ENCODE measurements at places on chromosomes 16 and 17.

DNA sequence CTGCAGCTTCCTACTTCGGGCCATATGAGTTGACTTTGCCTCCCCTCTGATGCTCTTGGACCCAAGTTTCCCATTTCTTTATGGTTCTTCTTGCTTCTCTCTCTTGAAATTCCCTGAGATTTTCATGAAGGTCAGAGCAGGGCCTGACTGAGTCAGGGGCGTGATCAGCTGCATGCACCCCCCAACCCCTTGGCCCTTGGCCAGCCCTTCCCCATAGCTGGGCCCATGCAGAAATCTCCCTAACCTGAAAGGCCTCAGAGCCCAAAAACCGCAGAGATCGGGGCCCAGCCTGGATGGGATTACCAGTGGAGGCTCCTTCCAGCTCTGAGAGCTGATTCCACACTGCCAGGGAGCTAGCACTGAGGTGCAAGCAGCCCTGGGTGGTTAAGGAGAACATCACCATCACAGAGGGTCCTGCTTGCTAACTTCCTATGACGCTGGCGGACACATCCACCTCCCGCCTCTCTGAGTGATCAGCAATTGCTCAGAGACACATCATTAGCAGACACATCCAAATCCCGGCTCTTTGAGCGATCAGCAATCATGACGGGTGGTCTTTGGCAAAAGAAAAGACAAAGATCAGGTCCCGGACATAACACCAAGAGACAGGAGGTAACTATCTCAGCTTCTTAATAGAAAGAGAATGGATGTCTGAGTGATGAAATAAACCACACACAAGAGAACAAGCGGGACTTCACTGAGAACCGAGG is 161.5 kb downstream of the C16orf78 start:
- DNase-seq = peak; percentile 53

DNA sequence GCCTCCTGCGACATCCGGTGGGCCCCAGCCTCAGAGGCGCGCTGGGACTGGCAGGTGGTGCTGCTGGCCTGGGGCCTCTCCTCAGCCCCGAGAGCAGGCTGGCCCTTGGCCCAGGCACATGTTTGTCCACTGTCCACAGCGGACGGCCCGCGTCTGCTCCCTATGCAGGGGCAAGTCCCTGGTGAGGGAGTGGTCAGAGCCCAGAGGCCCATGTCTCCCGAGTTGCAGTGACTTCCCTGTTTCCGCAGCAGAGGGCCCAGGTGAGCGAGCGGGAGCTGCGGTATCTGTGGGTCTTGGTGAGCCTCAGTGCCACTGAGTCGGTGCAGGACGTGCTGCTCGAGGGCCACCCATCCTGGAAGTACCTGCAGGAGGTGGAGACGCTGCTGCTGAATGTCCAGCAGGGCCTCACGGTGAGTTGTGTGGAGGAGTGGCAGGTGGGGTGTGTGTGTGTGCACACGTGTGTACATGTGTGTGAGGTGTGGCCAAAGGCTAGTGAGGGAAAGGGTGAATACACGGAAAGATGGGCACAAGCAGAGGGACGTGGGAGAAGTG is 10.4 kb downstream of the IL34 start:
- DNase-seq = no peak

GRCh38 chr17:1365445-1366039 is 34.5 kb downstream of the YWHAE start:
- DNase-seq = peak; percentile 68

DNA sequence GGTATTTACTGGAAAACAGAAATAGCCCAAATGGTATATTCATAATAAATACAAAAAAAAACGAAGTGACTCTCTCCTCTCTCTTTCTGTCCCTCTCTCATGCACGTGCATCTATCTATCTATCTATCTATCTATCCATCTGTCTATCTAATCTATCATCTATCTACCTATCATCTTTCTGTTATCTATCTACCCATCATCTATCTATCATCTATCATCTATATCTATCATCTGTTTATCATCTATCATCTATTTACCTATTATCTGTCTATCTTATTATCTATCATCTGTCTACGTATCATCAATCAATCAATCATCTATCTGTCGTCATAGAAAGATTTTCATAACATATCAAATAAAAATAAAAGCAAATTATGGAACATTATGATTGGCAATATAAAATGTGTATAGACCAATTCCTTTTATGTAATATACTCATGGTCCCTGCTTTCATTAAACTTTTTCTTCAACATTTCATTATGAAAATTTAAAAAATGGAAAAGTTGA is 126.7 kb upstream of the CACNG3 start:
- DNase-seq = no peak

DNA sequence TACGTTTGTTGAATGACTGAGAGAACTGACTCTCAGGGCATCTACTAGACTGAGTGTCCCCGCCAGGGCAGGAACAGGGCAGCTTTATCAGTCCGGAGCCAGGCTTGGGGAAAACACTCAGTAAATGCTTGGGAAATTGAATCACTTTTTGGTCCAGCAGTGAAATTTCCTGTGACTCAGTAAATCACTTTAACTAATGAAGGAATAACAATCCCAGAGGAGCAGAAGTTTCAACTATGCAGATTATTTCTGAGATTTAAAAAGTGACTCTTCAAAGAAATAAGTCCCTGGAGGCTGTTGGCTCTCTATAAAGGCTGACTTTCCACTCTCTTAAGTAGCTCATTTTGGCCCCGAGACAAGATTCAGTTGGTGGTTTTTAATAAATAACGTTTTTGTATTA is 101.8 kb downstream of the FOXL1 start:
- no peak for DNase-seq

DNA sequence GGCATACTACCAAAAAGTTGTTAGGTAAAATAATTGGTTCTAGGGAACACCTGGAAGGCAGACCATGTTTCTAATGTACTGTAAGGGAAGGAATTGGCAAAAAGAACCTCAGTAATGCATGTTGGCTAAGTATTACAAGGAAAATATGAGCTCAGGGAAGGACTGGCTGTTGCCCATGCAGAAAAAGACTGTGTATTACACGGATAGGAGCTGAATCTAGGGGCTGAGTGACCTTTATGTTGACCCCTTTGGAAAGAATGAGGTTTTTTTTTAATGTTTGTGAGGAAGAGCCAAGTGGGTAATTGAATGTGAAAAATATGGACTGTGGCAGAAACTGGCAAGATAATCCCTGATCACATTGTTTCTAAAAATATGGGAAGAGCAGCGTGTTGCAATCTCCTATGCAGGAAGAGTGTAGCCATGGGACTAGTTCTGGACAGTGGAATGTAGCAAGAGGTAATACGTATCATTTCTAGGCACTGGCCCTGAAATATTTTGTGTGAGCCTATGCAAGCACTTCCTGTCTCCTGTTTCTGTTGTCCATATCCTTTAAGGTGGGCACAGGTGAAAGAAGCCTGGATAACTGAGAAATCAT is 95.1 kb upstream of the CNTNAP4 start:
- peak; percentile 18 for DNase-seq

- no peak for DNase-seq
Observed at GRCh38 chr17:45003877-45004276, 35.8 kb upstream of the C1QL1 start.

GRCh38 chr17:58918884-58919283 is 163.2 kb downstream of the PPM1E start:
- DNase-seq = no peak

DNA sequence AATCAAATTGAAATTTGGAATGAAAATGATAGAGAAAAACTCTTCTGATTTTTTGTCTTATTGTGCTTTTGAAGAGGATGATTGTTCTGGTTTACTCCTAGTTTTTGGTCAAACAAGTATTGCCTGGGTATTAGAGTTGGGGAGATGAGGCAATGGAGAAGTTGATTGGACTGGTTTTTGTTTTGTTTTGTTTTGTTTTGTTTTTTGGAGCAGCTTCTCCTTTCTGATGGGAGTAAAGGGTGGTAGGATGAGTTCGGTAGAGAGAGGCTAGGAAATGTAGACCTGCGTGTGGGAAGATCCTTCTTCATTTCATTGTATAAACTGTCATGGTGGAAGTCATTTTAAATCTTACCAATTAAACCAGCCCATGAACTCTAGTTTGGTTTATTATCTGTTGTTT is 17.7 kb downstream of the ATP6V0A1 start:
- DNase-seq = no peak

- DNase-seq = no peak
Observed at GRCh38 chr16:81987121-81987520, 24.1 kb downstream of the SDR42E1 start.

- DNase-seq = no peak
Observed at GRCh38 chr16:49516382-49517036, 142.9 kb downstream of the C16orf78 start.

- peak; percentile 62 for DNase-seq
Observed at GRCh38 chr17:44222112-44222869, 2.8 kb upstream of the UBTF start.

DNA sequence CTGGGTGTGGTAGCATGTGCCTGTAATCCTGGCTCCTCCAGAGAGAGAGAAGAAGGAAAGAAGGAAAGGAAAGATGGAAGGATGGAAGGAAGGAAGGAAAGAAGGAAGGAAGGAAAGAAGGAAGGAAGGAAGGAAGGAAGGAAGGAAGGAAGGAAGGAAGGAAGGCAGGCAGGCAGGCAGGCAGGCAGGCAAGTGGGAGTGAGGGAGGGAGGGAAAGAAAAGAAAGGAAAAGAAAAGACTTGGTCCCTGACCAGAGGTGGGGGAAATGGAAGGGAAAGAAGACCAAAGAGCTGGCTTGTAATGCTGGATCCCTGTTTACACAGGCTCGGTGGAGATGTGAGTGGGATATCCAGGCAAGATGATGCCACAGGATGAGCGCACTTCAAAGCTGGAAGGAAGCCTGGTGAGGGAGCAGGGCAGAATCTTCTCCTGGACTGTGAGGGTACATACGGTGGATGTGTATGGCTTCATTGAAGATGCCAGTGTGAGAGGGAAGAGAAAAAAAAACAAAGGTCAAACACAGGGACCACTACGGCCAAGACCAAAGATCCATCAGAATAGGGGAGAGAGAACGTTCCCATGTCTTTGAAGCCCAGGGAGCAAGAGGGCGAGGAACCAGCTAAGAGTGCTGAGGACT is 2.1 kb downstream of the CES1 start:
- DNase-seq = no peak

- DNase-seq = no peak
Observed at GRCh38 chr16:9665851-9666271, 516.4 kb downstream of the GRIN2A start.

DNA sequence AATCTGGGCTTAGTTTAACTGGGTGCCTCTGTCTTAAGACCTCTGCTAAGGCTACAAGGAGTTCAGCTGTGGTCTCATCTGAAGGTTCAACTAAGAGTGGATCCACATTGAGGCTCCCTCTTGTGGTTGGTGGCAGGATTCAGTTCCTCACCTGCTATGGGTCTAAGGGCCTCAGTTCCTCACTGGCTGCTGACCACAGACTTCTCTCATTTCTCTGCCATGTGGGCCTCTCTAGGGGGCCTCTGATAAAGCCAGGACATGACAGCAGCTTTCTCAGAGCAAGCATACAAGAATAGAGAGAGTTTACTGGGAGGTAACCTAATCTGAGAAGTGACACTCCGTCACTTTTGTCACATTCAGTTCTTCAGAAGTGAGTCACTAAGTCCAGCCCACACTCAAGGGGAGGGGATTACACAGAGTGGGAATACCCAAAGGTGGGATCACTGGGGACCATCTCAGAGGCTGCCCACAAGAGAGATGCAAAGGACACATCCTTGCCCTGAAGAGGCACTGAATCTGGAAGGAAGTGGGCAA is 19.2 kb upstream of the ABAT start:
- no peak for DNase-seq

DNA sequence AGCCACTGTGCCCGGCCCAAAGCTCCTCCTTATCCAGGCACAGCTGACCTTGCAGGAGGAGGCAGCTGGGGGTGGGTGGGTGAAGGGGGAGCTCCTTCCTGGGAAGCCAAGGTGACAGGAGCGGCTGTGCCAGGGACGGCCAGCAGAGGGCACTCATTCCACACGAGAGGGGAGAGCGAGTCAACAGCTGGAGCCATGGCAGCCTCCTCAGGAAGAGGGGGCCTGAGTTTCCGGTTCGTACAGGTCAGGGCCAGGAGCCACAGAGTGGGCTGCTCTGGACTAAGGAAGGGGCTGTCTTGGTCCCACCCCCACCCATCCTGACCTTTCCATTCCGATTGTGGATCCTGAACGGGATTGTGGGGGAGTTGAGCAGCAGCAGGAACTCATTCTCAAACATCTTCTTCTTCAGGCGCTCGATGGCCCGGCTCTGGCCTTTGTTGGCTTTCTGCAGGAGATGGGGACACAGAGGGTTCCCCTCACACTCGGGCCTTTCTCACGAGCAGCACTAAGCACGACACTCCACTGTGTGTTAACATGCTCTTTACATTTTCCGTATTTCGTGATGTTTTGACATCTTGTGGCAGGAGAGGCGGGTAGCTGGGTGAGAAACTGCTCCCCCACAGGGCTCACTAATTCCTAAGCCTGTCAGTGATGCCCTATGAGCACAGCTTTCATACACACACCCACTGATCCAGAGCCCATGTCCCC is 61.6 kb downstream of the TIMM22 start:
- no peak for DNase-seq

GRCh38 chr16:11090232-11090631 is 145.9 kb downstream of the CLEC16A start:
- peak; percentile 82 for DNase-seq

DNA sequence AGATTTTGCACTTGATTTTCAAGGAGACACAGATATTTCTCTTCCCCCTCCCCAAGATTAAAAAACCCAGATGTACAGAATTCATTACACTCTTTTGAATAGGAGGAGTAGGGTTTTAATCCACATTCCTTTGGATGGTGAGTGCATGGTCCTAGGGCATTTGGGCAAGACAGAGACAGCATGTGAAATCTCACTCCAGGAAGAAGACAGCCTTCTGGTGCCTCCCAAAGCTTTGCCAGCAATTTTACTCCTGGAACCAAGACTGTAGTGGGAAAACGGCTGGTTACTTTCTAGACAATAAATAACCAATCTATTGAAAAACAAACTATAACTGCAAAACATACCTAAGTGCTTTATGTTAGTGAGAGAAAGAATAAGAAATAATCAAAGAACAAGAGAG is 15.2 kb downstream of the TEX2 start:
- DNase-seq = no peak

- no peak for DNase-seq
Observed at GRCh38 chr16:988471-989353, 7.1 kb downstream of the SOX8 start.

DNA sequence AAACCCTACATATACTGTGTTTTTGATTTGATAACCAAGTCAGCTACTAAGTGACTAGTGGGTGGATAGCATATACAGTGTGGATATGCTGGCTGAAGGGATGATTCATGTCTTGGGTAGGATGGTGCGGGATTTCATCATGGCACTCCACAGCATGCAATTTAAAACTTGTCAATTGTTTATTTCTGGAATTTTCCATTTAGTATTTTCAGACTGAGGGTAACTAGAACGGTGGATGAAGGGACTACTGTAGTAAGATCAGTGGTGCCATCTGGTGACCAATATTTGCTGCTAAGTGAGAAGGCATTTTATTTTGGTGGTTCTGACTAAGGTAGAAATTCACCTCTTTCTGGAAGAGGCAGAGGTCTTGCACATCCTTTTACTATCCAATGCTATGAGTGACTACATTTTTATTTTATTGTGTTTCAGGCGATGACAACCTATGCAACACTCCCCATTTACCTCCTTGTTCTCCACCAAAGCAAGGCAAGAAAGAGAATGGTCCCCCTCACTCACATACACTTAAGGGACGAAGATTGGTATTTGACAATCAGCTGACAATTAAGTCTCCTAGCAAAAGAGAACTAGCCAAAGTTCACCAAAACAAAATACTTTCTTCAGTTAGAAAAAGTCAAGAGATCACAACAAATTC is 3.1 kb downstream of the CDC6 start:
- no peak for DNase-seq
